ENCODE measurements at places on chromosomes 2 and 18.

GRCh38 chr2:72859831-72860262, 27.4 kb upstream of the SPR start:
- peak; percentile 71 for DNase-seq

DNA sequence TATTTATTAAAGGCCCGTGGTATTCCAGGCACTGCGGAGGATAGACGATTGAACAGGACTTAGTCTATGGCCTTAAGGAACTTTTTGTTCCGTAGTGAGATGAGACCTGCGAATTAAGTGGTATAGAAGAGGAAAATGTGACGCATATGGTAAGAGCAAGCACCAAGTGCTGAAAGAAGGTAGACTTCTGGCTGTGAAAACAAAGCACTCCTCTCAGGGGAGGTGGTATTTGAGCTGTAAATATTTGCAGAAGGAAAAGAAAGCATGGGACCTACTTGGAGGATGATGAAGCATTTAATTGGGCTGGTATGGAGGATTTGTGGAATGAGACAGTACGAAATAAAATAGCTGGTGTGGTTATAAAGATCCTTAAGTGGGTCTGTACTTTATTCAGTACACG, 62.5 kb downstream of the GPR39 start:
- no peak for DNase-seq

DNA sequence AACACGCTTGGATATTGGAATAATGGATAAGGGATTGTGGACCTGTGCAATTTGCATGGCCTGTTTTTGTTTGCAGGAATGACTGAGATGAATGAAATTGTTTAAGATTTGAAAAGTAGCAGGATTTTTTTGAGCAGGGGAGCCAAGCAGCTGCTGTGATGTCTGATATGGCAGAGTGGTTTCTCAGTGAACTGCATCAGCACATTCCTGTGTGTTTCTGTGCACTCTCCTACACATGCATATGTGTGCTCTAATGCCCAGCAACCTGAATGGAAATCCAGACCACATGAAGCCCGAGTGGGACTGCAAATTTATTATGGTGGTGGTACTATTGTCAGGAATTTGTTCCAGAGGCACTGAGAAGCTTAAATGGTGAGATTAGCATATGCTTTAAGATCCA, 161.7 kb downstream of the PARD3B start:
- DNase-seq: no peak

DNA sequence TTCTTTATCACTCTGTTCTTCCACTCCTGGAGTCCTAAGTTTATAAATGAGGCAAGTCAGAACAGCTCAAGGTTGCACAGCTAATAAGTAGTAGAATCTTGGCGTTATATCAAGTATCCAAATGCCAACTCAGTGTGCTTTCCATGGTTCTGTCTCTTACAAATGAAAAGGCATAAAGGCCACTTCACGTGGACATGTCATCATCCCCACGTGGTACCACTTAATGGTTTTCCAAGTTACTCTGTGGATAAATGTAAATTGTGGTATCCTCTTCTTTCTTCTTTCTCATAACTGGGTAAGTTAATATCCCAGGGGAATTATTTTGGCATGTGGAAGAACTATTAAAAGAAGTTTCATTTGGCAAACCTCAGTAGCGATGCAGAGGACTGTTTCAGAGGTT, 131.5 kb upstream of the L3MBTL4 start:
- DNase-seq: no peak

- DNase-seq: no peak
Observed at GRCh38 chr18:25729072-25729471, 361.3 kb downstream of the SS18 start.

DNA sequence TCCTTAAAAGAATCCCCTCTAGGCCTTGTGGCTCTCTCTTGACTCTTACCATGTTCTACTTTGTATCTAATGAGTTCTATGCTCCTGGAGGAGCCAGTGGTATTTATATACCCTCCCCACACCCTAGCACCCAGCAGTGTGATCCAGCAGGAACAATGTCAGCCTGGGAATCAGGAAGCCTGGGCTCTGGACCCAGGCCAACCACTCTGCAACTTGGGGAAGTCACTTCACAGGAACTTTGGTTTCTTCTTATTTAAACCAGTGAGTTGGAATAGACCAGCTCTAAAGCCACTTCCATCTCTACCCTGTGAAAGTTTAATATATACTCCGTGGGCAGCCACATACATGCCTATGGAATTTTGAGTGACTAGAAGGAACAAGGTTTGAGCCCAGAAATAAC, 11.6 kb upstream of the SPTBN1 start:
- no peak for DNase-seq

DNA sequence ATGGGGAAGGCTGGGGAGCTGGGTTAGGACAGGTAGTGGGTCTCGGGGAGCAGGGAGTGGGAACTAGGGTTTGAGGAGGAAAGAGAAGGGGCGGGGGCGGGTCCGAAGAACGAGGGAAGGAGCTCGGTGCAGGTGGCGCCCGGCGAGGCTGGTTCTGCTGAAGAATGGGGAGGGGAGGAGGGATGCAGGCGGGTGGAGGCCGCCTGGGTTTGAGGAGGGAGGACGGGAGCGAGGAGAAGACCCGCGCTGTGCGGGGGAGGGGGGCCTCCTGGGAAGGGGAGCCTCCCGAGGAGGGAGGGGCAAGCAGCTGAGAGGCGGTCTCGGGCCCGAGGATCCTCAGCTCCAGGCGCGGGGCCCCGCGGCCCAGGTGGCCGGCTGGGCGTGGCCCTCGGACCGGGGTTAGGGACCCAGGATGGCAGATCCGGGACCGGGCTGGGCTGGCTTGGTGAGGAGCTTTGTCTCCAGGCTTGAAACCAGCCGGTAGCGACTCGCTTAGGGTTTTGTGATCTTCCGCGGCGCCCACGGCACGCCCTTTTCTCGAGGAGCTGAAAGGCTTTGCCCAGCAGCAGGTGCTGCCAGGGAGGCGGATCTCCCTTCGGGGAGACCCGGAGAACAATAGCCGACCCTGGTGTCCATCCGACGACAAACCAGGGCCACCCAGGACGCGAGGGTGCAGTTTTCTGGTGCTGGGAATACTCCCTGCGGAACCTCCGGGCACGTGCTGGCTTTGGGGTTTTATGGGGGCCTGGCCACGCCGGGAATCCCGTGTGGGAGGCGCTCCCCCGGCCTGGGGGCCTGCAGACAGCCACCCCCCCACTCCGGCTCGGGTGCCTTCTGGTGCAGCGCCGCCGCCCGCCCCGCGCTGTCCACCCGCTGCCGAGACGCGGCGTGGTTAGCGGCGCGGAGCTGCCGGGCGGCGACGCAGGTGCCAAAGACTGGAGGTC, 1.4 kb downstream of the DPYSL5 start:
- DNase-seq: no peak

DNA sequence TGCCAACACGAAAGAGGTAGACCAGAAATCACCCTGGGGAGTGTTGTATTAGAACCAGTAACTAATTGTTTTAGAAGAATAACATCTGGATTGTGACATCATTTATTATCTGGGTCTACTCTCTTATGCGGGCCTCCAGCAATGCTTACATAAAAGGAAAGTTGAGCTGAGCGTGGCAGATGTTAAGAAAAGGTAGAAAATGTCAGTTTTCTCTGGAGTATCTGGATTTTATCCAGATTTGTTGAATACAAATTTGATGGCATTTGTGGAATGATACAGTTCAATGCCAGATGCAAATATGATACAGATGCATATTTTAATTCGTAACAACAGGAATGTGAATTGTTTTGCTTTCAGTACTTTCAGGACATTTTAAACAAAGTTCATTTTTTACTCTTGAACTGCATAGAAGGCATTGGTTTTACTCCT, 90.3 kb downstream of the PRPF40A start:
- DNase-seq: no peak

DNA sequence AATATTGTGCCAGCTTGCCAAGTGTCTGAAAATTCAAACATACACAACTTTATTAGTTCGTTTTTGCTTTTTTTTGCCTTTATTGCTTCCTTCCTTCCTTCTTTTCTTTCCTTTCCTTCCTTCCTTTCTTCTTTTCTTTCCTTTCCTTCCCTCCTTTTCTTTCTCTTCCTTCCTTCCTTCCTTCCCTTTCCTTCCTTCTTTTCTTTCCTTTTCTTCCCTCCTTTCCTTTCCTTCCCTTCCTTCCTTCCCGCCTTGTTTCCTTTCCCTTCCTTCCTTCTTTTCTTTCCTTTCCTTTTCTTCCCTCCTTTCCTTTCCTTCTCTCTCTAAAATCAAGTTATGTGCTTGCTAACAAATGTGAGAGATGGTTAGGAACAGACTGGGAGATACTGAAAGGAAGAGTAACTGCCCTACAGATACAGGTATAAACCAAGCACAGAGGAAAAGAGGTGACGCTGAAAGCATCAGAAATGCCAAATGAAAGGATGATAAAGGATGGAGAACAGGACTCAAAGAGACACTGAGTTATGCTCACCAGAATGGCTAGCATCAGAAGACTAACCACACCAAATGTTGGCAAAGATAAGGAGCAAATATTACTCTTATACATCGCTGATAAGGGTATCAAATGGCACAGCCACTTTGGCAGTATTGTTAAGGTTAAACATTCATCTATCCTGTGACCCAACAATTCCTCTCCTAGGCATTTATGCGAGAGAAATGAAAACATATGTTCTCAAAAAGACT, 151.6 kb downstream of the MREG start:
- DNase-seq: no peak

DNA sequence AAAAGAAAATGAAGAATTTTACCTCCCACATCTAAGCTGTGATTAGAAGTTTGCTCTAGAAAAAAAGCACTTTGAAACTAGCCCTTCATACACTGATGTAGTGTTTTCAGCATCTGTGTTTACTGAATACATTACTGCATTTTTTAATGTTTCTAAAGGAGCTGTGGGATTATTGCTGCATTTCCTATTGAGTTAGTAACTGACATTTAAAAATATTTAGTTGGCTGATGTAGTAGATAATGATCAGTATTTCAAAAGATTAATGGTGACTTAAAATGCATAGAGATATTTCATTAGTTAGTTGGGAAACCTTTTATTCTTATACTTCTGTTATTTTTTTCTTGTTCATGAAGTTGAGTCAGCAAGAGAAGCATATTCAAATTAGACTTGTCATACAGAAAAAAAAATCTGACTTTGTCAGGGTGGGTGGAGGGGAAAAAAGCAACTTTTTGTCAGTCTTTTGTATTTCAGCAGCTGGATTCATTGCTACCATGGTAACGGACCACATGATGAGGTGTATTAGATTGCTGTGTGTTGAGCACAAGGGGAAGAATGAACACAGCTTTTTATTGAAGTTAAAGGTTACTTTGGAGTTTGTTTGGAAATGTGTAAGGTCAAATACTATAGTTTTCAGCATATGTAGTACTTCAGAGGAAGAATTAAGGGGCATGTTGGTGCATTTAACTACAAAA, at the start of gene DTNA:
TSS of gene DTNA (plus strand) at position 549 of the 692 bp plus-strand sequence. CDS start 45,679 bp downstream, outside the sequence.
- DNase-seq: no peak

Measured in activated CD4-positive, alpha-beta T cell treated with anti-CD3 and anti-CD28 coated beads for 4 hours (primary cell).